Uterine smooth muscle cell (primary cell): ENCODE measurements at places on chromosomes 11 and 22. TPM values are rescaled to one million over a fixed set of nuclear protein-coding genes. Genes with fewer than 3 reads are reported as not detected.

The TRIM29 gene
- 0.11 and 2.7 TPM in 2 replicates for total RNA-seq

The BEST1 gene
- total RNA-seq = 3.1 and 7.1 TPM in 2 replicates

The ZFTA gene
- total RNA-seq = 17.5 and 18.5 TPM in 2 replicates

The SHISA8 gene
- not detected in 2 replicates for total RNA-seq

The POU2AF3 gene
- total RNA-seq = 0.12 TPM in 1 of 2 replicates, not detected in the other

The LMNTD2 gene
- 0.11 and 0.62 TPM in 2 replicates for total RNA-seq

The CCDC90B gene
- 52.3 and 69.4 TPM in 2 replicates for total RNA-seq

The GAB4 gene
- not detected in 2 replicates for total RNA-seq

The PLAAT2 gene
- total RNA-seq = 0.12 TPM in 1 of 2 replicates, not detected in the other

The LPXN gene
- total RNA-seq = 11.2 and 34.6 TPM in 2 replicates

The KRTAP5-11 gene
- not detected in 2 replicates for total RNA-seq

The SLC22A25 gene
- total RNA-seq = not detected in 2 replicates

The OR5T3 gene
- not detected in 2 replicates for total RNA-seq

The PI4KA gene
- 37.5 and 42.0 TPM in 2 replicates for total RNA-seq

The CDON gene
- 5.2 and 13.0 TPM in 2 replicates for total RNA-seq

The CCDC116 gene
- 0.22 and 0.25 TPM in 2 replicates for total RNA-seq

The TTC36 gene
- total RNA-seq = 0.22 and 0.87 TPM in 2 replicates

The APOL6 gene
- total RNA-seq = 26.0 and 28.7 TPM in 2 replicates

The ZW10 gene
- 21.1 and 32.1 TPM in 2 replicates for total RNA-seq

The SAA4 gene
- not detected in 2 replicates for total RNA-seq

The ADAMTS15 gene
- 0.12 and 1.00 TPM in 2 replicates for total RNA-seq

The EHF gene
- total RNA-seq = not detected in 2 replicates

The SLC7A4 gene
- total RNA-seq = 0.12 and 0.22 TPM in 2 replicates

The PGA5 gene
- not detected in 2 replicates for total RNA-seq

The MS4A1 gene
- not detected in 2 replicates for total RNA-seq

The GRM5 gene
- under 0.01 and 0.11 TPM in 2 replicates for total RNA-seq

The NTM gene
- 48.8 and 82.5 TPM in 2 replicates for total RNA-seq

The NFRKB gene
- 17.0 and 22.7 TPM in 2 replicates for total RNA-seq

The KCNJ1 gene
- under 0.01 TPM in 1 of 2 replicates, not detected in the other for total RNA-seq

The MYOD1 gene
- 0.12 TPM in 1 of 2 replicates, not detected in the other for total RNA-seq

The ANO3 gene
- 1.00 and 1.2 TPM in 2 replicates for total RNA-seq

The DTX4 gene
- 0.22 and 0.25 TPM in 2 replicates for total RNA-seq

The DSCAML1 gene
- not detected in 2 replicates for total RNA-seq
